Stimulated activated CD8-positive, alpha-beta memory T cell treated with anti-CD3 and anti-CD28 coated beads, Interleukin-4, amount 100 ng/mL, for 1 hour (primary cell): ENCODE measurements at places on chromosomes 12 and 14.

- no peak for DNase-seq
Observed at GRCh38 chr12:72234886-72235285, 37.3 kb upstream of the TRHDE start.

GRCh38 chr12:112170376-112170775 lies 45.0 kb downstream of the TRAFD1 start:
- DNase-seq, result no peak

DNA sequence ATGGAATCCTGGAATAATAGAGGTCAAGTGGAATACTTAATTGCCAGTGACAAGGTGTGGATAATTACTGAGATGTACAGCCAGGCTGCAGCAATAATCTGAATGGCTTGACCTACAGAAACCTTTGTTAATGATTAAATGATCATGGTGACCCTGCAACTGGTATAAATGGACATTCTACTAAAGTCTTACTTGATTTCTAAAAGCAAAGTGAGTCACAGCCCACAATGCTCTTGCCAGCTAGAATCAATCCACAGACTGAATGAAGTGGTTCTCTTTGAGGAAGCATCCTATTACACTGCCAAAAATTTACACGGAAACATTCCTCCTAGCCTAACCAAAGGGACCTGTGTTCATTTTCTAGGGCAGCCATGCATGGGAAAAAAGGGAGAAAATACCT lies 518.5 kb downstream of the SOX5 start:
- DNase-seq, result no peak

DNA sequence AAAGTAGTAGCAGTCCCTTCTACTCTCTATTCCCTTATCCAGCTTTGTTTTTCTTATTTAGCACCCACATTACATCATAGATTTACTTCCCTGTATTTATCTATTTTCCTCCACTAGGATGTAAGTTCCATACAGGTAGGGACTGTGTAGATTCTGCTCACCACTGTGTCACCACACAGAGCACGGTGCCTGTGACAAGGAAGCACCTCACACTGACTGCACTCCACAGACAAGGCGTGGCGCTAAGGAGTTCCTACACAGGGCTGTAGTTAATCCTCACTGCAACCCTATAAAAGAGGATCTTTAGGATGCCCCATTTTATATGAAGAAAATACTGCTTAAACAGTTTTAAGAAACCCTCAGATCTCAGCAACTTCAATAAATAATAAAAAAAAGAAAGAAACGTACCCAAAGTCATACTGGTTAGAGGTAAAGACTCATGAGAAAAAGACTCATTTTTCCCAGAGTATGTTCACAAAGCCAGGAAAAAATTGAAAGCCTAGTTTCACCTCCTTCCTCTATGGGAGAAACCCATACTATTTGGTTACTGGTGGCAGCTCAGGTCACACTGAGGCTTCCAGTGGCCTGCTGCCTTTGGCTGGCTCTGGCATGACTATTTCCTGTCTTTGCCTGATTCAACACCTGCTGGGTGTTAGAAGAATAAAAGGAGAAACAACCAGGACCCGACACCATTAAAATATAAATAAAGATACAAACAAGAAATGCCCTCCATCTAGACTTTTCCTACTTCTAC lies 36.9 kb downstream of the RAD9B start:
- DNase-seq, result no peak

- DNase-seq, result no peak
Observed at GRCh38 chr14:21891921-21892320, 218.3 kb upstream of the OR4E1 start.

GRCh38 chr14:52094546-52095271 lies 25.9 kb upstream of the NID2 start:
- DNase-seq, result no peak
